CD4-positive, alpha-beta T cell treated with Interleukin-2 at 100 ng/mL for 4 hours (primary cell): ENCODE measurements at places on chromosomes 2 and 18.

DNA sequence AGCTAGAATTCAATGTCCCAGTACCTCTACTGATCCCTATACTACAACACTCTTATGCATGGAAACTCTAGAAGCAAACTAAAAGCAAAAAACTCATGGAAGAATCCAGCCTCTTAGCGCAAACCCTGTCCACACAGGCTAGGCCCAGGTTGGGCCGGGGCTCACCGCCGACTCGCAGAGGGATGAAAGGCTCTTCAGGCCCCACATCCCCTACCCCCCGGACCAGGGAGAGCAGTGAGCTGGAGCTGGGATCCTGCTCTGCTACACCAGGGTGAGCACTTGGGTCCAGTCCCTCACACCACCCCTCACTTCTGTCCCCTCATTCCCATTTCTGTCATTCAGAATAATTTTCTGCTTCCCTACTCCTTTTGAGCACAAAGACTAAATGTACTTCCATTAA, 2.0 kb downstream of the OST4 start:
- no peak for DNase-seq

GRCh38 chr18:44627280-44627679, 53.4 kb upstream of the SETBP1 start:
- no peak for DNase-seq

GRCh38 chr2:58065248-58065647, 18.6 kb downstream of the VRK2 start:
- DNase-seq, result no peak

DNA sequence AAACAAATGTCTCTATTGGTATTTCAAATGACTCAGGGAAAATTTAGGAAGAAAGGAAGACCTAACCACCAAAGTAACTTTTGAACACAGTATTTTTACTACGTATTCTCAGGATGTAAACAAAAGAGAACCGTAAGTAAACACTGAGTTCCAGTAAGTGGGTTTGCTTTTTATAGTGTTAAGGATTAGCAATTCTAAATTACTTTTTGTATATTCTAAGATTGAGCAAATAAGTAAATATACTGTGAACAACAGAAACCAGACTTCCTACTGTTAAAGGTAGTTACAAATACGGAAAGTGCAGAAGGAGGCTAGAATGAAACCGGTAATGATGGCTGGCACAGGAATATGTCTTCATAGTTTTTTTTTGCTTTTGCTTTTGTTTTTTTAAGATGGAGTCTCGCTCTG, 31.5 kb downstream of the SESTD1 start:
- DNase-seq, result no peak

DNA sequence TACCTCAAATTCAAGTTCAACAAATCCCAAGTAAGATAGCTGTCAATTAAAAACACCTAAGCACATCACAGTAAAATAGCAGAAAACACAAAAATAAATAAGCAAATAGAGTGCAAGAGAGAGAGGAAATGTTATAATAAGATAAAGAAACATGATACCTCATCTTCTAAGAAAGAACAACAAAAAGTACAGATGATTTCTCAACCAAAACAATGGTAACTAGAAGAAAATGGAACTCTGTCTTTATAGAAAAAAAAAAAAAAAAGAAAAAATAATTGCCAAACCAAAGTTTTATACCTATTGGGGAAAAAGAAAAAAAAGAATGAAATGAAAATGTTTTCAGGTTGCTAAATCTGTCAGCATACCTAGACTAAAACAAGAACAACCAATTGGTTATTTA, 1253.5 kb upstream of the CDH2 start:
- DNase-seq, result no peak
